ENCODE measurements at places on chromosomes 2 and 18.

- DNase-seq = no peak
Measured at GRCh38 chr18:39781565-39781964, 2173.5 kb upstream of the PIK3C3 start.

GRCh38 chr2:174748948-174749347 lies 15.3 kb downstream of the CHRNA1 start:
- DNase-seq = peak; percentile 68

GRCh38 chr2:110790907-110791306 lies 58.5 kb downstream of the ACOXL start:
- DNase-seq = no peak

- no peak for DNase-seq
Measured at GRCh38 chr2:41662461-41662860, 385.4 kb upstream of the PKDCC start.

GRCh38 chr2:625415-626333 lies 51.5 kb downstream of the TMEM18 start:
- DNase-seq = no peak

DNA sequence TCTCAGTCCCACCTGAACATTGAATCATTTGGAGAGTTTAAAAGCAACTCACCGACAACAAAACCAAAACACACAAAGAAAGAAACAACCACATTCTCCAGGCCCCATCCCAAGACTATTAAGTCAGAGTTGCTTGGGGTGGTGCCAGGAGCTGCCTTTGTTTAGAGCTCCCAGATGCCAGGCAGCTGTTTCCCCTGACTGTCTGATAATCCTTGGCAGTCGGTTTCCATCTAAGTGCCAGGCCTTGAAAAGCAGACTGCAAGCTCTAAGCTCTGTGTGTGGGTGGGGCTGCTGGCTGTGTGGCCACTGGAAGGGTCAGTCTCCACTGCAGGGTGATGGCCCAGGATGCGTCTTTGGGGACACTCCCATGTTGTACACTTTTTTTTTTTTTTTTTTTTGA lies 255.3 kb upstream of the AGAP1 start:
- DNase-seq = no peak

DNA sequence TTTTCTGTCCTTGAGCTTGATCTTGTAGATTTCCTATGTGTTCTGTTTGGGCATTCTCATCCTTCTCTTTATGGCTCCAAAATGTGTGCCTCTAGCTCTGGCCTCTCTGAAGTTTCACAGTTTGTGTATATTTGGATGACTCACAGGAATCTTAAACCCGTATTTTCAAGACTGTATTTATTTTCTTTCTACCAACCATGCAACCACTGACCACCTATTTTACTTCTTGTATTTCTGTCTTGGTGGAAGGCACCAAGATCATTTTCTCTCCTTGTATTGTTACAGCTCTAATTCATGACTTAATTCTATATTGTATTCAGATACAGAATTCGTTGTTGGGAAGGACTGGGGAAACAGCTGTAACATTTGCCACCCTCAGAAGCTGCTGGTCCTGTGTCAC lies 39.5 kb downstream of the ACSL3 start:
- no peak for DNase-seq

- no peak for DNase-seq
Measured at GRCh38 chr2:133166031-133166430, 402.2 kb downstream of the NCKAP5 start.

DNA sequence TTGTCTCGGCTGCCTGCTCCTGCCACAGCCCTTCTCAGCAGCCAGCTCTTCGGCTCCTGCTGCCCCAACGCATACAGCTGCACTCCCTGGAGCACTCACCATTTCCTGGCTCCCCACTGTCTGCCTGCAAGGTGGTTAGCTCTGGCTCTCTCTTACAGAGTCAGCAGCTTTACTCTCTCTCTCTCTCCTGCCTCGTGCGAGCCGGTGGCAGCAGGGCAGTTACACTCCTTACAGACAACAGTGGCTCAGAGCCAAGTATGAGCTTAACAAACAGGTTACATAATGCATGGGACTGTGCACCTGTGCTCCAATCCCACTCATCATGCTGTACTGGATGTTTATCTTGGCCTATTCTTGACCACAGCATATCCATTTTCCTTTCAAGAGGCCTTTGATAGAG lies 47.4 kb upstream of the DNAJC10 start:
- DNase-seq = no peak

GRCh38 chr2:26914659-26915310 lies 55.7 kb upstream of the MAPRE3 start:
- no peak for DNase-seq

- DNase-seq = no peak
Measured at GRCh38 chr2:138018866-138019688, 54.8 kb downstream of the HNMT start.

GRCh38 chr2:85011747-85012146 lies 40.8 kb downstream of the KCMF1 start:
- no peak for DNase-seq

DNA sequence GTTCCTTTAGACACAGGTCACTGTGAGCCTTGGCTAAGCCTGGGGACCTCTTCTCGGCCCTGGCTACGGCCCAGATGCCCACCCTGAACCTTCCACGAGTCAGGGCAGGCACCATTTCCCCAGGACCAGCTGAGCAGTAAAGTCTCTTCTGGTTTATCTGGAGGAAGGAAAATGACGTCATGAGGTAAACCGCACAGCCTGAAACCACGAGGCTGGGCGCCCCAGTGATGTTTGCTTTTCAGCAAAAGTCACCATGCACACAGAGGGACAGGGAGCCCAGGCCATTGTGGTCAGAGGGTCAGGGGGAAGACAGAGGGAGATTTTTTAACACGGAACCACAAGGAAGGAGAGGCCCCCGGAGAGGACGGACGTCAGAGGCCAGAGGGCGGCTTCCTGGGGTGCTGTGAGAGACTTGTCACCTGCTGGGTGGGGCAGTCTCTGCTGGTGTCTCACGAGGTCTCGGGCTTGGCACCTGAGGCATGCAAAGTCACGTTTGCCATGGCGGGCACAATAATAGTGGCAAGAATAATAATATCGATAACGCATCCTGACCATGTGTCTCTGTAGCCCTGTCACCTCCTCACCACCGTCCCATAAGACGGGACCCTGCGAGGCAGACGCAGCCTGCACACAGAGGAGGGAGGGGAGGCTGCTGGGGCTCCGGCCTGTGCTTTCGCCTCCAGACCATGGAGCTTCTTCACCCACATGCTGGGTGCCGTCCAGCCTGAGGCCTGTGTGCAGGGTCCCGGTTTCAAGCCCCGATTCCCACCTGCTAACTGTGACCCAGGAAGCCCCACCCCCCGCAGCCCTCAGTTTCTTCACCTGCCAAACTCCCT lies 33.2 kb upstream of the FOSL2 start:
- DNase-seq = peak; percentile 78

GRCh38 chr2:4992226-4992625 lies 700.0 kb upstream of the SOX11 start:
- no peak for DNase-seq

DNA sequence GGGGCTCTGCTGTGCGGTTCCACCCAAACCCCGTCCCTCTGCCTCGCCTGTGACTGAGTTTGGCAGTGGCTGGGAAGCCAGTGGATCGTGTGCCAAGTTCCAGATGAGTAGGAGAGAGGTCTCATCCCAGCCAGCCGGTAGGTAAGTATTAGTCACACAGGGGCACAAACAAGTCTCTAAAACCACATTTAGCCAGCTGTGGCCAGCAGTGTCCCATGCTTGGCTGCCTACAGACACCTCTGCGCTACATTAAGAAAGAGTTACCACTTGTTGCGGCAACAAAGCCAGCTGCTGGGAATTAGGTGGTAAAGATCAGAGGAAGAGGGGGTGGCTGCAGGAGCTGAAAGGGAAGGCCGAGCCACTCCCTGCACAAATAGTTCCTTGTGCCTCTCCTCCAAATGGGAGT lies 81.2 kb downstream of the GATA6 start:
- DNase-seq = no peak

- no peak for DNase-seq
Measured at GRCh38 chr2:162277381-162277780, 34.1 kb upstream of the FAP start.

DNA sequence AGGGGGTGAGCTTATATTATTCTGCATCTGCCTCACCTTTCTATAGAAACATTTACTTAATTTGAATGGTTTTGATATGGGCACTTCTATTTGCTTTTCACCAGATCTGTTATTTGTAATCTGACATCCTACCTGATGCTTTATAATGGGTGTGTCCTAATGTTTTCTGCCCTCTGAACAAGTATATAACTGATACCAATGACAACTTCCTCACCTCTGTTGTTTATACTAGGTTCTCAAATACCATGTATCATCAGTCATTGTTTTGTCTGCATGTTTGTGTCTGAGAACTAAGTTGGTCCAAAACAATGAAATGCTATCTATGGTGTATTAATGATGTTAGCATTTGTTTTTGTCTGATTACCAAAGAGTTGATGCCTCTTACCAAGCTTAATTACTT lies 45.8 kb downstream of the ITGA6 start:
- DNase-seq = no peak

DNA sequence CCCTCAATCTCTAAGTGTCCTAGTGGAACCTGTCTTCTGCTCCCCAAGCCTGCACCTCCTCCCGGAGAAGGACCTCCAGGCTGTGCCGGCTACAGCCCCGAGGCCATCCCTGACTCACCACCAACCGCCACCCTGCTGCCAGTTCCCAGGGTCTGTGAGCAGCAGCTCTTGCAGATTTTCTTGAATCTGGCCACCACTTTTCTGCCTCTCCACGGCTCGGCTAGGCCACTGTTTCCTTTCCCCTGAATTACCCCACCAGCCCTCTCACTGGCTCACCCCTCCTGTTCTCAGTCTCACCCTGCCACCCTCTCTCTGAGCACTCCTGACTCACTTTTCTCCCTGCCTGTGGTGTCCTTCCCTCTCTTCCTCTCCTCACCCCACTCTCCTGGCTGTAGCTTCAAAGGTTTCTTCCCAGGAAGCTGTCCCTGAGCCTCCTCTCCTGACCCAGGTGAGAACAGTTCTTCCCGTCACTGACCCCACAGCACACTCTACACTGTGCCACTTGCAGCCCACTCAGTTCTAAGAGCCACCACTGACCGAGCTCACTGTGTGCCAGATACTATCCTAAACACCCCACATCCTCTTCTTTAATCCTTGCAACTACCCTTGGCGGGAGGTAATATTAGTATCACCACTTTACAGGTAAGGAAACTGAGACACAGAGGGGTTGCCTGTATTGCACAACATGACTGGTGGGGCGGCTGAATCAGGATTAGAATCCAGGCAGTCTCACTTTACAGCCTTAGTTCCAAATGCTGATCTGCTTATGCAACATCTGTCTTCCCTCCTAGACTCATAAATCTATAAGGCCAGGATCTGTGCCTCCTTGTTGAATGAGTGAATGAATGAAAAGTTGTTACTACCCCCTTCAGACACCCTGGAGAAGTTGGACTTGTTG lies 111.6 kb downstream of the SMAD7 start:
- no peak for DNase-seq

DNA sequence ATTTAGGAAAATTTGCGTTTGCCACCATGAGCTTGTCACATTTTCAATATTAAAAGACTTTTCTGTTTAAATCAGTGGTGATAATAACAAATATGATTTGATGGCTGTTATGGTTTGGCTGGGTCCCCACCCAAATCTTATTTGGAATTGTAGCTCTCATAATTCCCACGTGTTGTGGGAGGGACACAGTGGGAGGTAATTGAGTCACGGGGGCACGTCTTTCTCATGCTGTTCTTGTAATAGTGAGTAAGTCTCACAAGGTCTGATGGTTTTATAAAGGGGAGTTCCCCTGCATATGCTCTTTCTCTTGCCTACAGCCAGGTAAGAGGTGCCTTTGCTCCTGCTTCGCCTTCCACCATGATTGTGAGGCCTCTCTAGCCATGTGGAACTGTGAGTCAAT lies 83.4 kb upstream of the RGPD4 start:
- DNase-seq = no peak

DNA sequence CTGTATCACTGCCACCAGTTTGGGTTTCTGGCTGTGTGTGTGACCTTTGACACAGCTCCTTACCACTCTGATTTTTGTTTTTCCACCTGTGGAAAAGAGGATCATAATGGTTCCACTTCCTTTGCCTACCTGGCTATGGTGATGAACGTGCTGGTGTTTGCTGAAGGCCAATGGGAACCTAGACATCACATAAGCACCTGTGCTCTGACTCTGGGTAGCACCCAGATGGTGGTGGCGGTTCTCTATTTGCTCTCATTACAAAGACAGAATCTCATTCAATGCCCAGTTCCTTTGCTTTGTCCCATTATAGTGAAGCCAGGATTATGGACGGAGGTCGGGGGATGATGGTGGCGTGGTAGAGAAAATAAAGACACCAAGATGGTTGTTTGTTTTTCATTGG lies 121.2 kb upstream of the GATA6 start:
- DNase-seq = no peak

GRCh38 chr2:143572421-143572820 lies 443.2 kb downstream of the ARHGAP15 start:
- DNase-seq = no peak

- no peak for DNase-seq
Measured at GRCh38 chr2:39715095-39715494, 49.4 kb downstream of the TMEM178A start.

- DNase-seq = no peak
Measured at GRCh38 chr2:180033993-180034894, 27.1 kb upstream of the CWC22 start.

DNA sequence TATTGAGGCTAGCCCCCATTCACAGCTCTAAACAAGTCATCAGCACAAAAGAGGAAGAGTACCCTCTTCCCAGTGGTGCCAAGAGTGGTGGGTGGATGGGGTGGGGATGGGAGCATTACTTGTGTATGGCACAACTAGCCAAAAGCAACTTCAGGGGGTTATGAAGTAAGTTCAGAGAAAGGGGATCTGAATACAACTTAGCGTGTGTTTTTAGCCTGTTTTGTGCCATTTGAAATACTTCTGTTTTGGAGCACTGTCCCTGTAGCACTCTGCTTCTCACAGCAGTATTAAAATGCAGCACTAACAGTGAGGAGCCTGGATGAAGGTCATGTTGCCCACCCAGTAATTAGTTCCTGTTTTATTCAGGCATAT lies 113.5 kb downstream of the CRIM1 start:
- DNase-seq = no peak

DNA sequence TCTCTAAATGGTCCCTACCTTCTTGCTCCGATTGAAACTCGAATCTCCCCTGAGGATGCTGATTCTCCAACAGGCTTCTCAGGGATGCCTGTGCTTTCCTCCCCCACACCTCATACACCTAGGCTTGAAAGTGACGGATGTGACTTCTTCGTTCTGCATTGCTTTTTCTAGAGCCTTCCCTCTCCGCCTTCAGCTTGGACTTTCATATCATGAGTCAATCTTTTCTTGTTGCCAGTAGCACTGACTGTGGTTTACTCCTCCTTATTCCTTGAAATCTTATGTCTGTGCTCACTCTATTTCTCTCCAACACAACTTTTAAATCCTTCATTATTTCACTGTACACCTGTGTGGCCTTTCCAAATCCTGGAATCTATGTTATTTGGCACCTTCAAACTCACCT lies 451.4 kb downstream of the TMX3 start:
- no peak for DNase-seq

- DNase-seq = no peak
Measured at GRCh38 chr2:237714690-237715458, 83.7 kb upstream of the RBM44 start.

DNA sequence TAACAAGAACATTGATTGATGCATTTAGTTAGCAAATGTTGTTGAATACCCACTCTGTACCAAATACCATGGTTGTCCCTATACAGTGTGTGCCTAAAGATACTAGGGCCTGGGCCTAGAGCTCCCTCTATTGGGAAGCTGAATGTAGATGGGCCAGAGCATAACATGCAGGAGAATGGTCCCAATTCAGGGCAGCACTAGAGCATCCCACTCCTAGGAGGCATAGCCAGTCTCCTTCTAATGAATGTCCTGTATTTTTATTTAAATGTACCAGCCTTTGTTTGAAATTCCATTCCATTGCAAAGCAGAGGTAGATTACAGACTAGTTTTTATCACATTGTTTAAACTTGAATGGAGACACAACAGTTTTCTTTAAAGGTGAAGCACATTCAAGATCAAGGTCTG lies 90.6 kb downstream of the FEZ2 start:
- peak; percentile 15 for DNase-seq
